ENCODE measurements at places on chromosomes 7 and 10.

DNA sequence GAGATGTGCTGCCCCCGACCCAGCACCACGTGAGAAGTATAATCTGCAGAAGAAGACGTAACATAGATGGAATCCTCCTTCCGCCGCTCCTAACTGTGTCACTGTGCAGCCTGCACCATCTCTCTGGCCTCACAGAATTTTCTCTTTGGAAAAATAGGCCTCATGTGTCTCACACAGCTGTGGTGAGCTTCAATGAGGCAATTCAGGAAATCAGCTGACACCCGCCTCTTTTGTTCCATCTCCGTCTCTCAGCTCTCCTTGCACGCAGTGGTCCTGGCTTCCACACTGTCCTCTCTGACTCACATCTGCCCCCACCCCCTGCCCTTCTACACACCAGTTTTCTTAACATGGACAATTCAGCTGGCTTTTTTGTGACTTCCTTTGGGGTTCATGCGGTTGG lies 7.2 kb downstream of the C10orf90 start:
- DNase-seq, result peak; percentile 19

- DNase-seq, result no peak
Observed at GRCh38 chr7:37372750-37373149, 75.9 kb downstream of the ELMO1 start.

DNA sequence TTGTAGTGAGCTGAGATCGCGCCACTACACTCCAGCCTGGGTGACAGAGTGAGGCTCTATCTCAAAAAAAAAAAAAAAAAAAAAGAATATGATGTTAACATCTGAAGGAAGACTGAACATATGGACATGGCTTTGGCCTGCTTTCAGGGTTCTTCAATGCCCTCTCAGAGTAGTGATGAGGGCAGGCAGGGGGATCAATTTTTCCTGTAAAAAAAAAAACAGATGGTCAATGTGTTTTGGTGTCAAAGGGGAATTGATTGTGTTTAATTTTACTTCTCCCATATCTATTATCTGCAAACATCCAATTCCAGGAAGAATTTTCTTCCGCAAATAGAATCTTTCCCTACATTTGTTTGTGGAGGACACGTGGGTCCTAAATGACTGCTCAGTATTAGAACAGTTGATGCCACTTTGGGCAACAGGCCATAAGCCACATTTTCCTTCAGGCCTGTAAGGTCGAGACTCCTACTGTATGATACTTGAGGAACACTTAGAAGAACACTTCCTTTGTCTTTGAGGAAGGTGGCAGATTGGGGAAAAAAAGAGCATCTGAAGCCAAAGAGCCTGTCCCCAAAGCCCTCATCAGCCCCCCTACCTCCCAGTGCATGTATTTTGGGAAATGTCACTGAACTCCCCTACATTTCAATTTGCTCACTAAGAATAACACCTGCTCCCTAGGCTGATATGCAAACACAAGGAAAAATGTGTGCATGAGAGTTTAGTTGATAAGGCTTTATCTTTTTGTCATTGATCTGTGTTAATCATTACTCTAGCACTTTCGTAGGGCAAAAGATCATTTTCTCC lies 28.3 kb downstream of the MGAM2 start:
- no peak for DNase-seq

- DNase-seq, result no peak
Observed at GRCh38 chr7:51275532-51275931, 41.1 kb downstream of the COBL start.

DNA sequence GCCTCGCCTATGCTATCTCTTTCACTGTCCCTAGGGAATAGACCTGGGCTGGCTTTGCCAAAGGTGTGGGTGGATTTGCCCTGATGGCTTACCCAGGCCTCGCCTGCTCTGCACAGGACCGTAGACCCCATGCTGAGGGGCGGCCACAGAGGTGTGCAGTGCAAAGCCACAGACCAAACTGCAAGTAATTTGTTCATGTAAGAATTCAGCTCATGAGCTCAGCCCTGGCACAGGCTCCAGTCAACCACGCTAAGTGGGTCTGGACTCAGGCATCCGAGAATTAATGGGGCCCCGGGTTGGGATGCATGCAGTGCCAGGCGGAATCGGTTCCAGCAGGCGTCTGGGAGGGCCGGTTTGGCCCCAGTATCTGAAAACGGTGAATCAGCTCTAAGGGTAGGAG lies 445.2 kb downstream of the DNAJB6 start:
- no peak for DNase-seq

GRCh38 chr10:119209736-119210355 lies 2.5 kb downstream of the GRK5 start:
- no peak for DNase-seq

DNA sequence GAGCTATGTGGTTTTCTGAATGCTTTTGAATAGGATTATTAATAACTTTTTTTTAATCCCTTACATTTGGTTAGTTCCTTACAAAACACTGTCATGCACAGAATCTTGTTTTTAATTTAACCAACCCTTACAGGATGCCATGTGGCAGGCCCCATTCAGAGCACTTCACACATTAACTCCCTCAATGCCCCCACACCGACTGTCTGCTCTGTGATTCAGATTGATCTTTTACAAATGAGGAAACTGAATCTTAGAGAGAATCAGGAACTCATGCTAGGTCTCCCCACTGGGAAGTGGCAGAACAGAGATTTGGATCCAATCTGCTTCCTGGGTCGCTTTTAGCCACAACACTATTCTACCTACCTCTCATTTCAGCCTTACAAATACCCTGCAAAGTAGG lies 195.8 kb upstream of the NPVF start:
- DNase-seq, result no peak

GRCh38 chr7:110593355-110593754 lies 497.6 kb upstream of the LRRN3 start:
- no peak for DNase-seq

GRCh38 chr10:89203237-89203636 lies 3.9 kb downstream of the CH25H start:
- no peak for DNase-seq

DNA sequence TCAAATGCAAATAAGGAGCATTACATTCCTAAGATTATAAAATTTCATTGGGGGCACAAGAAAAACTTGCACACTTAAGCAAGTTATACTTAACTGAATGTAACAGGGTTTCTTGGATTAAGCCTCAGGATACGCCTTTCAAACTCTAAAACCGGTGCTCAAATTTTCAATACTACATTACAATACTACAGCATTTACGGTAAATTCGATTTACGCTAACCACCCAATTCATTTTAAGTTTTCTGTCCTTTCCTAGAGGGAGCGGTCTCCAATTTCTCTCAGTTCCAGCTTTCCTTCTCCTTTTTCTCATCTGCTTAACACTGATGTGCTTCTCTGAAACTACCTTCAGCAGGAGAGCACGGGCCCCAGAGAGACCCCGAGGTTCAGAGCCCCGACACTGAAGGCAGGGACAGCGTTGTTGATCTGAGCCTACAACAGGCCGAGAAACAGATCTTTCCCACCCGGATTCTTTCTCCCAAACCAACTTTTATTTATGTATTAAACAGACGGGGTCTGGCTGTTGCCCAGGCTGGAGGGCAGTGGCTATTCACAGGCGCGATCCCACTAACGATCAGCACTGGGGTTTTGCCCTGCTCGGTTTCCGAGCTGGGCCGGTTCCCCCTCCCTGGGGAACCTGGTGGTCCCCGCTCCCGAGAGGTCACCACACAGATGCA lies 798 bp downstream of the ZNF425 start:
- no peak for DNase-seq

- no peak for DNase-seq
Observed at GRCh38 chr7:131723926-131724325, 167.5 kb upstream of the PODXL start.

GRCh38 chr10:113549856-113550255 lies 3.0 kb upstream of the HABP2 start:
- DNase-seq, result no peak

- no peak for DNase-seq
Observed at GRCh38 chr10:127833804-127834203, 58.9 kb downstream of the CLRN3 start.

- no peak for DNase-seq
Observed at GRCh38 chr10:88957381-88957780, 4.8 kb upstream of the ACTA2 start.

DNA sequence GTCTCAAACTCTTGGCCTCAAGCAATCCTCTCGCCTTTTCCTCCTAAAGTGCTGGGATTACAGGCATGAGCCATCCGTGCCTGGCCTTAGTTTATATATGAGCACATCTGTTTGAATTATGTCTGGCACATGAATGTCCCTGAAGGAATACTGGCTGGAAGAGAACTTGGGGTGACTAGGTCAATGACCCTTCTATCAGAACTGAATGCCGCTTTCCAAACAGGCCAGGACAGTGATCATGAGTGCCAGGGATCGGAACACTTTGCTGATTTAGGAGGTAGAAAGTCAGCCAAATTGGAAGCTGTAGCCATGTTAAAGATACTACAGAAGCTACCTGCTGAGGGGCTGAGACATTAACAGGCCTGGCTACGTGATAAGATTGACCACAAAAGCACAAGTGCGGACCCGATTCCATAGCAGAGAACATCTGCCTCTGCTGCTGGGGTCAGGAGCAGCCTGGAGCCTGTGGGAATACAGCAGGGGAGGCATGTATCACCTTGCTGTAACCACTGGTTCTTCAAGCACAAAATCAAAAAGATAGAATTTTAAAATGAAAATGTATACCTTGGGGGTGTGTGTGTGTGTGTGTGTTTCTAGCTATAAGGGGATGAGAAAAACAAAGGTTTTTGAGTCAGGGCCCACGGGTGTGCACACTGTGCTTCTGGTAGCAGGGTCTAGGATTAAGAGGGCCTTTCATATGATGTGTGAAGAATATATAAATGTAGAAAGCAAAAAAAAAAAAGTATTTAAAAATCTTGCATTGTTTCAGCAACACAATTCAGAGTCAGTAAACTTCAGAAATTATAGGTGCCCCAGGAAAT lies 293.7 kb downstream of the BBS9 start:
- DNase-seq, result no peak

DNA sequence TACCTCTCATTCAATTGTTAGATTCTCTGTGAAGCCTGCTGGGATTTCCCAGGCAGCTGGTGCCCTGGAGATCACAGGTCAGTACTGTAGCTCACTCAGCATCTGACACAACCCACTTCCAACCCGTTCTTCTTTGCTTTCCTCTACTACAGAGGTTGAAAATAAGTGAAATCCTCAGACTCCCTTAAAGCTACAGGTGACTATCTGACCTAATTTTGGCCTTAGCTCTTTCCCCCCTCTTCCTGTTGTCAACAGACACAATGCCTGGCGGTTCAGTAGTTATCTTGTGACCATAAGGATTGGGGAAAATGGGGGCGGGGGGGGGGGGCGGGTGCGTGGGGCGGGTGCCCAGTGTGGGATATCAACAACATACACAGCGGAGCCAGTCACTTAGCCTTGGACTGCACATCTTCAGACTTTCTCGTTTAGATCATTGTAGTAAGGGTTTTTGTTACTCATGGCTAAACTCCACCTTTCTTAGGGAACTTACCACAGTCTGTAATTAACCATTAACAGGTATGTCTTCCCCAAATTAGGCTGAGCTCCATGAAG lies 37.8 kb downstream of the MTPN start:
- DNase-seq, result no peak

- no peak for DNase-seq
Observed at GRCh38 chr7:73774923-73775322, 4.9 kb upstream of the CLDN3 start.
